ENCODE measurements at places on chromosomes 16 and 17.
A peak's percentile ranks its signal among the peaks of the same experiment; 100 is the strongest.

DNA sequence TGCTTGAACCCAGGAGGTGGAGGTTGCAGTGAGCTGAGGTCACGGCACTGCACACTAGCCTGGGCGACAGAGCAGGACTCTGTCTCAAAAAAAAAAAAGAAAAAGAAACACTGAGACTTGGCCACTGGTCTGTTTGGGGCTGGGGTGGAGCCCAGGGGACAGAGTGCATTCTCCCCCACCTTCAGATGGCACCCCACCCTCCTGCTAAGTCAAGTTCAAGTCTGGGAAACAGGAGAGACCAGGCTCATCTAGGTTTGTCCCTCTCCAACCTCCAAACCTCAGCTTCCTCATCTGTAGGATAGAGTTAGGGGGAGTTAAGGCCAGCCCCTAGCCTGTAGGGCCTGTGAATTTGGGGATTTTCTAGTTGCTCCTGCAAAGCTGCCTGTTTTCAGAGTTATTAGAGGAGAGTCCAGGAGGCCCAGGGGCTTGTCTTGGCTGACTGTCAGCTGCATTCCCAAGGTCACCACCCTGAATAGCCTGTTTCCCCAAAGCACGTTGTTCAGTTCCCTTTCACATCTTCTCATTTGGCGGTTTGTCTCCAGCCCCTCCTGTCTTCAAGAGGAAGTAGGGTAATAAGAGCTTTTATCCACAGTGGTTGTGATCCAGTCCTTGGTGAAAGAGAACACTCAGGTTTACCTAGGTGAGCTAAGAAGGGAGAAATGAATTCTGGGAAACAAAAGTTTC is 2.2 kb downstream of the MT3 start:
- no peak for DNase-seq

DNA sequence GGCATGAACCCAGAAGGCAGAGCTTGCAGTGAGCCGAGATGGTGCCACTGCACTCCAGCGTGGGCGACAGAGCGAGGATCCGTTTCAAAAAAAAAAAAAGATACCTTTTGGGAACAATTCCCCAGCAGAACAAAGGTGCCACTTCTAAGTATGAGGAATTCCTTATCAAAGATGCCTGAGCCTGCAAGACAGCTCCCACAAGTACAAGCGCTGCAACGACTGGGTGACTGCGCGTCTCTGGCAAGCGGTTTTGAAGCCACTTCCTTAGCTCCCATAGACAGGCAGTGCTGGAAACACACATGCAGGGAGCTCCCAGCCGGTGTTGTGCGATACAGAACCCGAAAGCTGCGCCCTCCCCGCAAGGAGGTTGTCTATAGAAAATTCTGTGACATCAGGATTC is 60.5 kb downstream of the ADCY9 start:
- DNase-seq = no peak

- DNase-seq = no peak
Observed at GRCh38 chr17:17125136-17126084, 80.7 kb downstream of the PLD6 start.

DNA sequence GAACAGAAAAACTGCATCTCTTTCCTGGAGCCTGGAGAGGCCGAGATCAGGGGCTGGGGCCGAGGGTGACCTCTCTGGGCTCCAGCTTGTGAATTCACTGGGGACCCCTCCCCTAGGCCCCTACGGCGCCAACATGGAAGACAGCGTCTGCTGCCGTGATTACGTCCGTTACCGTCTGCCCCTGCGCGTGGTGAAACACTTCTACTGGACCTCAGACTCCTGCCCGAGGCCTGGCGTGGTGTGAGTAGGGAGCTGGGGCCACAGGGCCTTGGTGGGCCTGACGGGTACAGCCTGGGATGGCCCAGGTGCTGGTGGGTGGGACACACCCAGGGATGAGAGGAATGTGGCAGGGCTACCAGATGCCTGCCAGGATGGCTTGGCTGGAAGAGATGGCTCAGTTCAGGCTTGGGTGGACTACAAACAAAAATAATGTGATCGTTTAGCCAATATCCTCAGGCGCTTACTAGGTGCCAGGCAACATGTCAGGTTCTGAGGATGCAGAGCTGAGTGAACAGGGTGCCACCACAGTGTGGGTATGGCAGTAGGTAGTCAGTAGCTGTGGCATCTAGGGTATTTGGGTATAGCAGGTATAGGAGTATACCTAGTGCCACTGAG is 1.8 kb downstream of the CCL22 start:
- DNase-seq = no peak

- peak; percentile 86 for DNase-seq
Observed at GRCh38 chr17:18033442-18034099, 5.4 kb downstream of the ATPAF2 start.

GRCh38 chr17:71224824-71225575 is 895.8 kb upstream of the SOX9 start:
- peak; percentile 6 for DNase-seq

DNA sequence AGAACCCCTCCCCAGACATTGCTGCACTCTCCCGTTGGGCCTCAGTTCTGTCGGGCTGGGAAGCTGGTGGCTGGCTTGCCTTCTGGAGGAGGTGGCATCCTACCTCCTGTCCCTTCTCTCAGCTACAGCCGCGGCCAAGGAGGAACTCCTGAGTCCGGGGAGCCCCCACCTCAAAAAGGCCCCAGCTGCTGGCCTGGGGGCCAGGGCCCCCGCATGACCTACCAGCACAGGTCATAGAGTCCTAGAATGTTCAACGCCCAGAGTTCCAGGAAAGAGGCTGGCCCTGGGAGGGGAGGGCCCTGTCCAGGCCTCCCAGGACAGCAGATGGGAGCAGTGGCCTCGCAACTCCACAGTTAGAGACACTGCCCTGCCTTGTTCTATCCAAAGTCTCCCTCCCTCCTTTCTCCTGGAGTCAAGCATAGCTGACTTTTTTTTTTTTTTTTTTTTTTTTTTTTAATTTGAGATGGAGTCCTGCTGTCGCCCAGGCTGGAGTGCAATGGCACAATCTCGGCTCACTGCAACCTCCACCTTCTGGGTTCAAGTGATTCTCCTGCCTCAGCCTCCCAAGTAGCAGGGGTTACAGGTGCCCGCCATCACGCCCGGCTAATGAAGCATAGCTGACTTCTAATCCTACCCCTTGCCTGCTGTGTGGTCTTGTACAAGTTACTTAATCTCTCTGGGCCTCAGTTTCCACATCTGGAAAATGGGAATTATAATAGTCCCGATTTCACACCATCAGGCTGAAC is 7.1 kb downstream of the CARHSP1 start:
- DNase-seq = no peak

GRCh38 chr17:28760601-28761562 is 17.1 kb downstream of the TRAF4 start:
- DNase-seq = no peak

- DNase-seq = no peak
Observed at GRCh38 chr17:36791942-36792475, 145.3 kb upstream of the LHX1 start.

- DNase-seq = no peak
Observed at GRCh38 chr16:27315333-27316037, 1.7 kb downstream of the IL4R start.

GRCh38 chr17:16512011-16512410 is 20.0 kb upstream of the LRRC75A start:
- DNase-seq = no peak

DNA sequence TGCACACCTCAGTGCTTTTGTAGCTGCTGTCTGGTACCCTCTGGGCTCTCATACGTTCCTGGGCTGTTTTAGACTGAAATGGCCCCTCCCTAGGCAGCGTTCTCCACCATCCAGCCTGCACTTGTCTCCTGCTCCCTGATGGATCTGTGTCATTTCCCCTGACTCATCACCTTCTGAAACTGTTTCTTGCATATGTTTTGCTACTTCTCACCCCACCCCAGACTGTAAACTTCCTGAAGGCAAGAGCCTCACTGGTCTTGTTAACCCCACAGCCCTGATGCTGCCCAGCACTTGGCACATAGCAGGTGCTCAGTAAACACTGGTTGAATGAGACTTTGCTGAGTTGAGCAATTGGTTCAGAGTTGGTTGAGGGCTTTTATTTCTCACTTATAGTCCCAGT is 78.7 kb downstream of the CRISPLD2 start:
- no peak for DNase-seq

GRCh38 chr16:48526058-48526957 is 83.7 kb downstream of the N4BP1 start:
- peak; percentile 77 for DNase-seq

DNA sequence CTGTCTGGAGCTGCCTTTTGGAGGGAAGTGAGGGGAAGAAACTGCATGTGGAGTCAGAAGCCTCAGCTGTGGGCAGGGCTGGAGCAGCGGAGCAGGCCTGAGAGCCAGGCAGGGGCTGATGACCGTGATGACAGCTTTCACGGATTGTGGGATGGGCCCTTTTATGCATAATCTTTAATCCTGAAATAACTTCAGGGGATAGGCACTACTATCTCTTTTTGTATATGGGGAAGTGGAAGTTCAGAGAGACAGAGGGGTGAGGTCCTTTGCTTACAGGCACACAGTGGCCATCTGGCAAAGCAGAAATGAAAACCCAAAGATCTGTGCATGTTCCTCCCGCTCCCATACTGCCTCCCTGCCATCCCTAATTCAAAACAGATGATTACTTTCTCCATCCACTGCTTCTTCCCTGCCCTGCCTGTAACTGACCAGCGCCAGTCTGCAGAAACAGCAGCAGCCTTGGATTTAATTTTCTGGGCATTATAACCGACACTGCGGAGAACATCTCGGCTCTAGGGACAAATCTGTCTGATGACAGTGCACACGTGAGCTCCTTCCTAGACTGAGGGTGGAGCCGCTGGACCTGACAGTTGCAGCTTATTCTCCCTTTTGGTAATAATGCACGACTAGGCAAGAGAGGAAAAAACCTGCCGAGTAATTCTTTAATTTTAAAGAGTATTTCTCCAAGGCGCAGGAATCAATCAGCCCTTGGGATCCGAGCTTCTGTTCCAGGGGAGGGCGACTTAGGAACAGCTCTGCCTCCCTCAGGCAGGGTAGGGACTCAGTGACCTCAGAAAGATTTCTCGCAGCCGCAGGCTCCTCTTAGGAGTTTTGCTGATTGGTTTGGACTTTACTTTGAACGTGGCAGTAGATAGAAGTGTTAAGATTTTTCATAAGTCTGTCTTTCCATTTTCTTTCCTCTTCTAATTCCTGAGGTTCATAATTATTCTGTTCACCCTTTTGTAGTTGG is 95.4 kb downstream of the UTP18 start:
- no peak for DNase-seq

DNA sequence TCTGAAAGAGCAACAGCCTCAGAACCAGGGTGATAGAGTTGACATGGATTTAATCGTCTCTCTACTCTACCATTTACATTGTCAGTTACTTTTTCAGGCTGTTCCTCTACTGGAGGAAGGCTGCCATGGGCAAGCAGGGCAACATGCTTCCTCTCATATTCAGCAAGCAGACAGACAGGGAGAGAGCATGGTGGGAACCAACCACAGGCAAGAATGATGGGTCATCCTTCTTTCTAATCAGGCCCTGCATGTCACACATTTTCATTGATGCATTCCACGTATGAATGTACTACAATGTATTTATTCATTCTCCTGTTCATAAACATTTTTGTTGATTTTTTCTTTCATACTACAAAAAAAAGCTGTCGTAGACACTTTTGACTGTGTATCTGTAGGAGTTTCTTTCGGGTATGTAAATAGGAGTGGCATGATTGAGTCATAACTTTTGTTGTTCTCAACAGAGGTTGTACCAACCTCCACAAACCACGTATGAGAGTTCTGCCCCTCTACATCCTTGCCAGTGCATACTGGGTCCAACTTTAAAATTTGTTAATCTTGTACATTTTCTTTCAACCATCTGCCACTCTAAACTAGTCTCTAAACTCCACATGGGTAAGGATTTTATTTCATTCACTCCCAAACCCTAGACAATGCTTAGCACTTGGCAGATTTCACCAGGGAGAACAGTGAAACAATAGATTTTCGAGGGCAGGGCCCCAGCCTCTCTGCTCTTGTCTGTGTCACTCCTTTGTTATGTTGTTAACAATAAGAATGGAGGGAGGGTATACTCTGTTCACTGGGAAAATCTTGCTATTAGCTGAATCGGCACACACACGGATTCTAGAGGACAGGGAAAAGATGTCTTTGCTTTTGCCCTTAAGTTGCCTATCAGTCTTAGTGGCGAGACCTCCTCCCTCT is 58.7 kb downstream of the CMC2 start:
- no peak for DNase-seq

DNA sequence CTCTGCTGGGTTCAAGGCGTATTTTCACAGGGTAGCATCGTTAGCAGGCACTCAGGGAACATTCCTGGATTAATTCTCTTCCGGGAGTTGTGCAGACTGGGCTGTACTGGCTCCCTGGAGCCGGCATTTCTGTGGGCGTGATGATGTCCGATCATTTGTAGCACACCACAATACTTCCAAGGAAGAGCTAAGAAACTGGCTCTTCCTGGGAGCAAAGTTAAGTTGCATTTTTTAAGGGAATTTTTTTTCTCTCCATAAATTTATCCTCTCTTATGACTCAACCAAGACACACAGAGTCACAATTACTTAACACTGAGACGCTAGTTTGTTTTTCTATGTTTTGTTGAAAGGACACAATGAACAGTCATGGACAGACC is 211.6 kb upstream of the FOXF1 start:
- no peak for DNase-seq

- no peak for DNase-seq
Observed at GRCh38 chr17:14245002-14245401, 8.3 kb upstream of the CDRT15 start.

GRCh38 chr17:55845385-55845784 is 94.5 kb downstream of the PCTP start:
- DNase-seq = no peak

GRCh38 chr17:7748076-7748775 is 30.7 kb downstream of the DNAH2 start:
- no peak for DNase-seq

DNA sequence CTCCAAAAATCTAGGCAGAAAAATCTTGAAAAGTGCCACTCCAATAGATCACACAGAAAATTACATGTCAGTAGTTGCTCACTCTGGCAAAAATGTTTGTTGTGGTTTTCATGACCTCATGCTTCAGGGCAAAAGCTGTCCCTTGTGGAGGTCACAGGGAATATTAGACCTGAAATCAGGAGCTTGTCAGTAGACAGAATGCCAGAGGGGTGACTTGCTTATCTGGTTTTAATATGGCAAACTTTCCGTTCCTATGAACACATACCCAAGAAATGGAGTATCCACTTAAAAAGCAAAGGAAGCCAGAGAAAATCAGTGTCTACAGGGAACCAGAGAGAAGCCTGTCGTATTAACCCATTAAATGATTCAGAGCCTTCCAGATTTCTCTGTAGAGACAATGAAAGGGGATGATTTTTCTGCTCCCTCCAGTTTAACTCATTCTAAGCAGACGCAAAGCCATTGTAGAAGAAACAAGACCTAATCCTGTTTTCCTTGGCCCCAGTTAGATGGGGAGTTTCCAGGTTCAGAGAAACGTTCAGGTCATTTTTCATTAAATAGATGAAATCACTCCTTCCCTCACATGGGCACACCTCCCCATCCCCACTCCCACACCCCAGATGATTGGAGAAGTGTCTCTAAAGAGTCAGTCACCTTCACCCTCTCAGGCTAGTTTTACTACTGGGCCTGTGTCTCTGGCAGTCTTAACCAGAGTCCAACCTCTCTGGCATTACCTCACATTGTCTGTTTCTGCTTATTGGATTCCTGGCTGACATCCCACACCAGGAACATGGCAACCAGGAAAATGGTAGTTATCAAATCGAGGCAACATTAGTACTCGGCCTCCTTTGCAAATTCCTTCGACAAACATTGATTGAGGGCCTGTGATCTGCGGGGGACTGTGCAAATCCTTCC is 6.0 kb downstream of the SOX9 start:
- DNase-seq = peak; percentile 69

GRCh38 chr17:66784621-66785364 is 50.1 kb upstream of the CACNG5 start:
- DNase-seq = no peak
